Endothelial cell (in vitro differentiated cells): ENCODE measurements at places on chromosomes 13 and 19.
A peak's percentile ranks its signal among the peaks of the same experiment; 100 is the strongest.

DNA sequence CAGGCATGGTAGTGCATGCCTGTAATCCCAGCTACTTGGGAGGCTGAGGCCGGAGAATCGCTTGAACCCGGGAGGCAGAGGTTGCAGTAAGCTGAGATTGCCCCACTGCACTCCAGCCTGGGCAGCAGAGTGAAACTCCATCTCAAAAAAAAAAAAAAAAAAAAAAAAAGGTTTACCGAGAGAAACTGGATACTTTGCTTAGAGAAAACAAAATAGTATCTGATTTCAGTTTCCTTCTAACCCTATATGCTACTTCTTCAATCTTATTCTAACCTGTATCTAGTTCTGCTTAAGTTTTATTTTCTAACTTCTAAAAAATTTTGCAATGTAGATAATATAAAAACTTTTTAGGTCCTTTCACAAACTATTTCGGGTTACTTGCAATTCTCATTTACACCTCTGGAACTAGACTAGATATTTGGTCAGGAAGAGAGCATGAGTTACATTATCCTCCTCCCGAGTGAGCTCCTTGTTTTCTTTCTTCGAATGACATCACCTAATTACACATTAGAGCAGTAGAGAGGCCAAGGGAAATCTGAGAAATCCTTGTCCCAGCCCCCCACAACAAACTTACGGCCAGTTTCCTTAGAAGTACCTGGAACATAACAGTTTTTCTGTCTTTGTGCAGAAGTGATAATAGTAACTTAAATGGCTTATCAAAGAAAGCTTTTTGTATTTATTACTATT is 128.9 kb downstream of the B3GLCT start:
- no peak for DNase-seq

DNA sequence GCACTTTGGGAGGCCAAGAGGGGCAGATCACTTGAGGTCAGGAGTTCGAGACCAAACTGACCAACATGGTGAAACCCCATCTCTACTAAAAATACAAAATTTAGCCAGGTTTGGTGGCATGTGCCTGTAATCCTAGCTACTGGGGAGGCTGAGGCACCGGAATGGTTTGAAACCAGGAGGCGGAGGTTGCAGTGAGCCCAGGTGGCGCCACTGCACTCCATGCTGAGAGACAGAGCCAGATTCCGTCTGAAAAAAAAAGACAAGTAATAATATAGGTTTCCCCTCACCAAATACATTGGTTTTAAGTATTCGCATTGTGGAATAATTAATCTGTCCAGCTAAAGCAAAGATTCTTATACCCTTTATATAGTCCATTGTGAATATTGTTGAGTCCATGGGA is 1544.6 kb downstream of the OLFM4 start:
- no peak for DNase-seq

DNA sequence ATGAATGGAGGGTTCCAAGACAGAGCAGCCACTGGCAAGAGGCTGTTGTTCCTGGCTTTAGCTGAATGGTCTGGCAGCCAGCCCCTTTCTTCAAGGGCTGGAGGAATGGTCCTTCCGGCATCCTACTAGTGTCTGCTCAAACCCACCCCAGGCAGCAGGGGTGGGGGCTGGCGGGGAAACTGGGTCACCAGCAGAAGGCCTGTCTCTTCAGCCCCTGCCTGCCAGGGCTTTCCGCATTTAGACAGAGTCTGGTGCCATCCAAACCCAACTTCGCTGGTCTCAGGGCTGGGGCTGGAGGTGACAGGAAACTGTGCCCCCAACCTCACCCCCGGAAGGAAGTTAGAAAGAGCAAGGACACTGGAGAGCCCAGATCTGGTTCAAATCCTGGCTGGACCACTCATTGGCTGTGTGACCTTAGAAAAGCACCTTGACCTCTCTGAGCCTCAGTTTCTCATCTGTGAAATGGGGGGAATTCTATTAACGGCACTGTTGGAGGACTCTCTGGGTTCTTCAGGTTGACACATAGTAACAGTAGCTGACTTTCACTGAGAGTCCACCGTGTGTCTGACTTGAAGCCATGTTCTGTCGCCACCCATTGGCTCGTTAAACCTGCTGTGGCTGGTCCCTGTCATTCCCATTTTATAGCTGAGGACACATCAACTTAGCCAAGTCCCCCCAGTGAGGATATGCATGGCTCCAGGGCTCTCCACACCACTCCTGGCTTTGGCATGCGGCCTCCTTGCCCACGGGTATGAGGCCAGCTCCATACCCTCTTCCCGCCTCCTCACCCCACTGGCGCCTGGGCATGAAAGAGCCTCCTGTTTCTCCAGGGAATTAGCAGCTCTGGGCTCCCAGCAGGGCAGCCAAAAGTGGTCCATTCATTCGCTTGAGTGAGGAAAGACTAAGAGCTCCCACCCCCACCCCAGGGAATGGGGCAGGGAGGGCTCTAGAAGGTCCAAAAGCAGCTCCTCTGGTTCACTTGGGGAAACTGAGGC is 2.5 kb upstream of the NR2C2AP start:
- DNase-seq = no peak

GRCh38 chr13:20369886-20370361 is 137.8 kb upstream of the GJB6 start:
- DNase-seq = no peak

DNA sequence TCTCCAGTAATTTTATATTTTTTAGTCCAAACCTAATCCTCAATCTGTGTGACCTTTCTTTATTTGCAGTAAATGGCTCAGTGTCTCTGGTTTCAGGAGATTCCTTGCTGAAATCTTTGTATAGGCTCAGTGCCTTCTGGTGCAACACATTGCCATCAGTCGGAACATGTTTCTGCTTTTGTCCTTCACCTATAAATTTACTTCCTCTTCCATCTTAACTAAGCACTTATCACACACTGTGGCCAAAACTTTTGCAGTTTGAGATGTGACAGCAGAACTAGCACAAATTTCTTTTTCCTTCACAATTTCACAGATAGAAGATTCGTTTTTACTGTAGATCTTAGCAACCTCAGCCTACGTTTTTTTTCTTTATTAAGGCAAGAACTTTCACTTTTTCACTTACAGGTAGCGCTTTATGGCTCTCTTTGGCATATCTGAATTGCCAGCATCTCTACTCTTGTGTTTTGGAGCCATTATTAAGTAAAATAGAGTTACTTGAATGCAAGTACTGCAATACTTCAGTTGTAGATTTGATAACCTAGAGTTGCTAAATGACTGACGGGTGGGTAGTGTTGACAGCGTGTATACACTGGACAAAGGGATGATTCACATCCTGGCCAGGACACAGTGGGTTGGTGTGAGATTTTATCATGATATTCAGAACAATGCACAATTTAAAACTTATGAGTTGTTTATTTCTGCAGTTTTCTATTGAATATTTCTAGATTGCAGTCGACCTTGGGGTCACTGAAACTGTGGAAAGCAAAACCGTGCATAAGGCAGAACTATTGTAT is 44.3 kb downstream of the NDFIP2 start:
- DNase-seq = no peak

DNA sequence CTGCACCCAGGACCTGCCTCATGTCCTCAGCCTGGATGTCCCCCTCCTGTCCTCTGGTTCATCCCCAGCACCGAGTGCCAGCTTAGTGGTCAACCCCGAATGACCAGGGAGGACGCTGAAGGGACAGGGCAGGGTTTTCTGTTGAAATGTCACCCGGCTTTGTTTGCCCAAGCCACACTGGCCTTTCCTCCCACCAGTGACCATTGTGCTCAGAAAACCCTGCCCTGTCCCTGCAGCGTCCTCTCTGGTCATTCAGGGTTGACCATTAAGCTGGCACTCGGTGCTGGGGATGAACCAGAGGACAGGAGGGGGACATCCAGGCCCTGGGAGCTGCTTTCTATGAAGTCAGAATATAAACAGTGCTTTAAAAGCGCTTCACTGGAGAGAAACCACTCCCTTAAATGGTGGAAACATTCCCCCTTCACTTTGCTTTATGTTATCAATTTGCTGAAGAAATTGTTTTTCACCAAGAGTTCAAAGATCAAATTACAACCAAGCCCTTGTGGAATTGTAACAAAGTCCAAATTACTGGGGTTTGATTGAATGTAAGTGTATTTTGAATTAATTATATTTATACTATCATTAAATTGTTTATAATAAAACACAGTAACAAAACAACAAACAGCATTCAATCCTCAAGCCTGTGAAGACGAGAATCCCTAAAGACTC is 21.4 kb downstream of the CARS2 start:
- no peak for DNase-seq

DNA sequence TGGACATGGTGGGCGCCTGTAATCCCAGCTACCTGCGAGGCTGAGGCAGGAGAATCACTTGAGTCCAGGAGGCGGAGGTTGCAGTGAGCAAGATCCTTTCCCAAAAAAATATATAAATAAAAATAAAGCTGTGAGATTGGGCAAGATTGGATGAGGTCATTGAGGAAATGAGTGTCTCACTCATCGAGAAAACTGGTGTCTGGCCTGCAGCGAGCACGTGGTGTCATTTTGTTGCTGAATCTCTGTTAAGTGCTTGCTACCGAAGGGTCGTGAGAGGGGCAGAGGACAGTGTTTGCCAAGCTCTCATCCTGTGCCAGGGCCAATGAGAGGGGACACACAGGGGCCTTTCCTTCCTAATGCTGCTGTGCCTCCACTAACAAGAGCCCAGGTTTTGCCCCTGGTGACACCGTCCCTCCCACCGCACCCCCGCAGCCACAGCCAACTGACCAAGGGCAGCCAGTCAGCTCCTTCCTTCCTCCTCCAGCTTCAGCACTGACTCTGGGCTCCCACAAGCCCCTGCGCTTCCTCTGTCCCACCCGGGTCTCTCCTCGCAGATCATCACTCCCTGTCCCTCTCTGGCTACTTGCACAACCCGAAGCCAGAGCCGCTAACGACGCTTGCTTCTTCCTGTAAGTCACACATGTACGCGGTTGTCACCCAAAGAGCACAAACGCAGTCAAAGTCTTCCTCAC is 3.2 kb downstream of the POLD1 start:
- no peak for DNase-seq

DNA sequence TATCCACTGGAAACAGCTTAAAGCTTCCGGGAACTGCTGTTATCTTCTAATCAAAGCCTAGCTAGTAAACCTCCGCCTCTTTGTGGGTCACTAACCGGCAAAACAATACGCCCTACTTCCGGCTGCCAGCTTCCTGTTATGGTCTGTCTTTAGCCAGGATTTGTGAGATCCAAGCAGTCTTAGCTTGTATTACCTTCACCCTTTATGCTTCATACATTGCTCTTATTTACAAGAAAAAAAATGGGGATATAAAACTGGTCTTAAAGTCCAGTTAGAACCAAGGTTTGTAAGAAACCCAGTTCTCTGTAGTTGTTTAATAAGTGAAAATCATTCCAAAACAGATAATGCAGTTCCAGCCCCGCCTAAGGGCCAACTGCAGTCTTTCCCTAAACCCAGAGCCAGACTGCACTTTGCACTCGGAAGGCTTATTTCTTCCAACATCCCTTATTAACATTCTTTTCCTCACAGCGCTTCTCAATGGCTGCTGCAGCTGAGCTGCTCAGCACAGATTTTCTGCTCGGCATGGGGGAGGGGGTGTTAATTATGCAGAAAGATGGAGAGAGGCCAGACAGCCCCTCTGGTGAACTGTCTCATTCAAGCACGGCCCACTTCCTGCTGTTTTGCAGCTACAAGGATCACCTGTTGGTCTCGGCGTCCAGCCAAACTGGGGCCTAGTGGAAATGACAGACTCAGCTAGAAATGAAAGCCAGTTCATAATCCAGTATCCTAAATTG is 368.4 kb downstream of the KLF12 start:
- DNase-seq = peak; percentile 65

- no peak for DNase-seq
Measured at GRCh38 chr13:79549355-79550106, 68.6 kb downstream of the NDFIP2 start.

DNA sequence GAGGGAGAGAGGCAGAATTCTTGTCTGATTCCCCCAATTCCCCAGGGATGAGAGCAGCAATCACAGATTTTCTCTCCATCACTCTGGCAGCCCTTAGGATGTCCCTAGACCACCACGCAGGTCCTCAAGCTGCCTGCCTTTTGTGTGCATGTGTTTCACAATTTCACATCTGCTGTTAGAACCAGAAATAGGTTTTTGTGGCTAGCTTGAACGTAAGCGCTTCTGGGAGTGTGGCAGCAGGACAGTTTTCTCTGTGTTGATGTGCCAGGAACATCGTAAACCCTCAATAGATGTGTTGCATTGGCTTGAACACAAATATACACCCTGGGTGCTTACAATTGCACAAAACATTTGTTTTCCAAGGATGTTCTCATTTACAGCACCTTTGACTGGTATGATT is 78.8 kb upstream of the TMTC4 start:
- no peak for DNase-seq

GRCh38 chr19:16902545-16902944 is 13.7 kb downstream of the F2RL3 start:
- no peak for DNase-seq

DNA sequence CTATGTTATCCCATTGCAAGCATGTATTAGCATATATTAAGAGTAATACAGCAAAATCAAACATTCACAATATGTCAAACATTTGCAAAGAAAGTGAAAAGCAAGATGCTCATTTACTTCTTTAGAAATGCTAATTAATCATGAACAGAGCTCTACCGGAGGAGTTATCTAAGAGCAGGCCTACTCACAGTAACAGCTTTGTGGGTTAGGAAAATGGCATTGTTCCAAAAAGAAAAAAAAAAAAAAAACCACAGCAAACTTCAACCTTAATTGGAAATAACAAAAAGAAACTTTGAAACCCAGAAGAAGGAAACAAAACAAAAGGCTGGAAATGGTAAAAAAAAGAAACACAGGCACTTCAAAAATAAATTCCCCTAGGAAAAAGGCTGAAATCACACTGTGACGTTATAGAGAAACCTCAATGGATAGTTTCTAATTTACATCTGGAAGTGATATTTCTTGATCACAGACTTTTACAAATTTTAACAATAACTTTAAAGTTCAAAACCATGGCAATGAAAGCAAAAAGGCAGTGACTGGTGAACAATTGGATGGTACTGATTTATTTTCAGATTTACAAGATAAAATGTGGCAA is 1236.8 kb upstream of the SPRY2 start:
- no peak for DNase-seq

DNA sequence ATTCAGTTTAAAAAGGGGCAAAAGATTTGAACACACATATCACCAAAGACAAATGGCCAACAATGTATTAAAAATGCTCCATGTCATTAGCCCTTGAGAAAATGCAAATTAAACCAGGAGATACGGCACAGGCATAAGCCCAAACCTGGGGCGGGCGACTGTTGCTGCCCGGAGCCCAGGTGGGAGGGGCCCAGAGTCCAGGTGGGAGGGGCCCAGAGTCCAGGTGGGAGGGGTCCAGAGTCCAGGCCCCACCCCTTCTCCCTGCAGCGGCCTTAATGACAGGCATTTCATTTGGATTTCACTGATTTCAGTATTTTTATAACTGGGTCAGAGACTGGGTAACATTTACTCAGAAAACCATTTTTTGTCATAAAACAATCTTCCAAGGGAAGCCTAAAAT is 78.2 kb downstream of the RASA3 start:
- no peak for DNase-seq

GRCh38 chr19:8001995-8002849 is 3.2 kb downstream of the ELAVL1 start:
- DNase-seq = peak; percentile 97

DNA sequence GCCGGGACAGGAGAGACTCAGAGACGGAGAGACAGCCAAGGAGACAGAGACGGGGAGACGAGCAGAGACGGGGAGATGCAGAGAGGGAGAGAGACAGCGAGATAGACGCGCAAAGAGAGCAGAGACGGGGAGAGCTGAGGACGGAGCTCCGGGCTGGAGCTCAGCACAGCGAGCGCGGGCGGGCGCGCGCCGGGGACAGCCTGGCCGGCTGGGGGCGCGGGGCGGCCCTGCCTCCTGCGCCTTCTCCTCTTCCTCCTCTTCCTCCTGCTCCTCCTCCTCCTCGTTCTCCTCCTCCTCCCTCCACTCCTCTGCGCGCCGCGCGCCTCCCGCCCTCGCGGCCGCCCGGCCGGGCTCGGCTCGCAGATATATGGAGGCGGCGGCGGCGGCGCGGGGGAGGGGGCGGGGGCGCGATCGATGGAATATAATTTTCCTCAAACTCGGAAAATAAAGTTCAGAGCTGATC is at the start of gene ERFL:
Gene ERFL (minus strand): TSS at position 229 of the 463 bp plus-strand sequence. CDS start 15,530 bp downstream, outside the sequence.
- no peak for DNase-seq
